ENCODE measurements at places on chromosomes 13 and 19.

DNA sequence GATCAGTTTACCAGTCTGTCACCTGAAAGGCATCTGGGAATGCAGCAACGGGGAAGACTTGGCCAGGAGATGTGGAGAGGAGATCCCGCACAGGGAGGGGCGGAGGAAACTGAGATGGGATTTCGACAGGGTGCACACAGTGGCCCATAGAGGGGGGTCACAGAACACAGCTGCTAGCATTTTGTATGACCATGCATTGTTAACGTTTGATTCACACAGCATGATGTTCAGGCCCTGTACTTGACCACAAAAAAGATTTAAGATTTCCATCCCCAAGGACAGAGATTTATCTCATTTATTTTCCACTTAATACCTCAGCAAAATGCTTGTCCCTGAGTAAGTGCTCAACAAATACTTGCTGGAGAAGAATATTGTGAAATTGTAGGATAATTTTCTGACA lies 63.2 kb downstream of the RAB20 start:
- no peak for DNase-seq

GRCh38 chr13:101959016-101959415 lies 442.8 kb downstream of the FGF14 start:
- DNase-seq, result no peak

- no peak for DNase-seq
Measured at GRCh38 chr13:100815476-100816046, 141.0 kb upstream of the TMTC4 start.

DNA sequence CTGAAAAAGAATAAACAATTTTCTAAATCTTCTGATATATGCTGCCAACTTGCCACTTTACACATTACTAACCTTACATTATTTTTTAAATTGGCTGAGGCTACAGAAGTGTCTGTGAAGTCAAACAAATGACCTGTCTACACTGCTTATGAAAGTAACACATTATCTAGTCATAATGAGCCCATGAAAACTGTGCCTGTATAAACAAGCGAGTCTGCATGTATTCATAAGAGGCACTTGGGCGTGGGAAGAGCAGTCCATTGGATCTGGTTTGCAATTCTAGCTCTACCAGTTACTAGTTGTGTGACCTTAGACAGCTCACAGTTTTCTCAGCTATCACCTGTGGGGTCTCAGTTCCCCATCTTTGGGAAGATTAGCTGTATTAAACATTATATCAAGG lies 3.1 kb downstream of the VPS36 start:
- no peak for DNase-seq

- DNase-seq, result no peak
Measured at GRCh38 chr19:42165146-42165545, 32.9 kb upstream of the POU2F2 start.

Measured in breast epithelium (tissue), 4 donors.